ENCODE measurements at places on chromosomes 12 and 14.

DNA sequence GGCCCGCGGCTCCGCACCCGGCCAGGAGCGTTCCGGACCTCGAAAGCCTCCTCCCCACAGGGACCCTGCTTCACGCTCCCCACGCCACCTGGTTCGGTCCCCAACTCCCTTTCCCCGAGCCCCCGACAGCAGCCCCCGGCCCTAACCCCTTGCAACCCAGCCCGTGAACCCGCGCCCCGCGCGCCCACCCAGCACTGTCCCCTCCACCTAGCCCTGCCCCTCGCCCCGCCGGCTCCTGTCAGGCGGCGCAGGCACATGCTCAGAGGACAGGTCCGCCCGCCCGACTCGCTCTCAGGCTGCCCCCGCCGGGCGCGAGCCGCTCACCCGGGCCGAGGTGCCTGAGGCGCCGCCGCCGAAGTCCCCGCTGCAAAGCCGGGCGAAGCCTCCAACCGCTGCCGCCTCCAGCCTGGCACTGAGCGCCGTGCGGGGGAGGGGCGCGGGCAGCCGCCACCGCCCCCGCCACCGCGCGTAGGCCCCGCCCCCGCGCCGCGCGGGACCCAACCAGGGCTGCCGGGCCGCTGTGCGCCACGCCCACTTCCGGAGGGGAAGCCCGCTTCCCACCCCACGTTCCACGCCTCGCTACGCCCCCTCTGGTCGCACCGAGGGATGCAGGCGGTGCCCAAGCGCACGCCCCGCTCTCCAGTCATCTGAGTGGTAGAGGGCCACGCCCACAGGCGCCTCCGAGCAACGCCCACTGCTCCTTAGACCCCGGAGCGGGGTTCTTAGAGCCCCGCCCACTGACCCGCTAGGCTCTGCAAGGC lies at the start of gene CORO1C:
Gene CORO1C (minus strand): TSS at position 414 of the 761 bp plus-strand sequence. CDS start 30,200 bp downstream, outside the sequence.
- DNase-seq, result peak; percentile 87

- no peak for DNase-seq
These were observed 1.8 kb downstream of the KERA start for GRCh38 chr12:91055976-91056375.

GRCh38 chr14:95885866-95886265 lies 9.2 kb downstream of the TUNAR start:
- DNase-seq, result no peak

- no peak for DNase-seq
These were observed 1.3 kb downstream of the RITA1 start for GRCh38 chr12:113186666-113187325.

DNA sequence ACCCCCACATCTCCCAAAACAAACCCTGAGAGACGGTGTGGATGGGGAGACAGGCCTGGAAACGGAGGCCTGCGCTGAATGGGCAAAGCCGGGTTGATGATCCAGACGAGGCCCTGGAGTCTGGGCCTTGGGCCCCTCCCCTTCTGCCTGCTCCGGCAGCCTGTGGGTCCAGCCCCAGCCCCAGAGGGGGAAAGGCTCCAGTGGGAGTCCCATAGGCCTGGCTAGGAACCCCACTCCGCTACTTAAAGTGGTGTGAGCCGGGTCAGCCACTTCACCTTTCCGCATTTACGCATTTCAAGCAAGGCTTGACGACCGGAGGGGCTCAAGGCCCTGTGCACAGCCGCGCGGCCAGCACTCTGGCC lies 695 bp upstream of the TNFAIP2 start:
- no peak for DNase-seq

GRCh38 chr14:103887170-103887501 lies 39.8 kb upstream of the PPP1R13B start:
- no peak for DNase-seq

Data from GM12892 (cell line).